WTC11 (cell line): ENCODE measurements at places on chromosomes 7 and 10. TPM values are rescaled to one million over a fixed set of nuclear protein-coding genes. Genes with fewer than 3 reads are reported as not detected.

GRCh38 chr10:130064783-130065182, 45.8 kb downstream of the C10orf143 start:
- DNase-seq = no peak

DNA sequence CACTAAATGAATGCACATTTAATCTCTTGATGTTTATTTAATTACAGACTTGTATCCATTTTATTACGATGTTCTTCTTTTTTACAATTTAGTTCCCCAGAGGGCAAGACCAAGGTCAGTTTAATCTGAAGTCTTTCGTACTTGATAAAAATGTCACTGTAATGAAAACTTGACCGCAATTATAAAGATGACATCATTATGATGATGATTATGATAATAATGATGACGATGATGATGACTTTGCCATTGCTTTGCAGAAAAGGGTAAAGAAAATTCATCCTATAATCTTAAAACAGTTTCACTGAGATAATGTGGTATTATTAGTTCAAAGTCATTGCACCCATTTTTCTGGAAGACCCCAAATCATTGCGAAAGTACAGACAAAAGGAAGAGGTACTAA, 290.1 kb downstream of the NEBL start:
- no peak for DNase-seq

- DNase-seq = no peak
Observed at GRCh38 chr7:70594170-70594569, 537.8 kb upstream of the GALNT17 start.

Gene GAD2
- total RNA-seq = 1.4 to 2.7 TPM (median 1.7 TPM) in 3 replicates

- no peak for DNase-seq
Observed at GRCh38 chr7:156989766-156990535, 20.5 kb downstream of the MNX1 start.
